ENCODE measurements at places on chromosomes 7 and 10. TPM values are rescaled to one million over a fixed set of nuclear protein-coding genes. Genes with fewer than 3 reads are reported as not detected.

- no peak overlapping the region for H3K4me3 ChIP-seq
- no peak for DNase-seq
- no peaks in the 10 kb centered on the region for H3K4me1 ChIP-seq
- H3K27ac ChIP-seq, result peak overlapping the region; percentile 15
Observed at GRCh38 chr7:151349507-151349853, 7.9 kb downstream of the NUB1 start.

DNA sequence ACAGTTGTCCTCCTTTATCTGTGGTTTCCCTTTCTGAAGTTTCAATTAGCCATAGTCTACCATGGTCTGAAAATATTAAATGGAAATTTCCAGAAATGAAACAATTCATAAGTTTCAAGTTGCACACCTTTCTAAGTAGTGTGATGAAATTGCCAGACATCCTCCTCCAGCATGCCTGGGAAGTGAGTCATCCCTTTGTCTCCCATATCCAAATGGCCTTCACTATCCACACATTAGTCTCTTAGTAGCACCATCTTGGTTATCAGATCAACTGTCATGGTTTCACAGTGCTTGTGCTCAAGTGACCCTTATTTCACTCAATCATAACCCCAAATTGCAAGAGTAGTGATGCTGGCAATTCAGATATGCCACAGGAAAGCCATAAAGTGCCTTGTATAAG, 83.4 kb upstream of the PPP1R9A start:
- peaks cover 13% of the 10 kb centered on the region for H3K36me3 ChIP-seq
- H3K27me3 ChIP-seq, result peaks cover 2% of the 10 kb centered on the region
- H3K4me3 ChIP-seq, result no peak overlapping the region
- H3K27ac ChIP-seq, result no peak overlapping the region
- no peak for DNase-seq
- H3K4me1 ChIP-seq, result peaks cover 13% of the 10 kb centered on the region

DNA sequence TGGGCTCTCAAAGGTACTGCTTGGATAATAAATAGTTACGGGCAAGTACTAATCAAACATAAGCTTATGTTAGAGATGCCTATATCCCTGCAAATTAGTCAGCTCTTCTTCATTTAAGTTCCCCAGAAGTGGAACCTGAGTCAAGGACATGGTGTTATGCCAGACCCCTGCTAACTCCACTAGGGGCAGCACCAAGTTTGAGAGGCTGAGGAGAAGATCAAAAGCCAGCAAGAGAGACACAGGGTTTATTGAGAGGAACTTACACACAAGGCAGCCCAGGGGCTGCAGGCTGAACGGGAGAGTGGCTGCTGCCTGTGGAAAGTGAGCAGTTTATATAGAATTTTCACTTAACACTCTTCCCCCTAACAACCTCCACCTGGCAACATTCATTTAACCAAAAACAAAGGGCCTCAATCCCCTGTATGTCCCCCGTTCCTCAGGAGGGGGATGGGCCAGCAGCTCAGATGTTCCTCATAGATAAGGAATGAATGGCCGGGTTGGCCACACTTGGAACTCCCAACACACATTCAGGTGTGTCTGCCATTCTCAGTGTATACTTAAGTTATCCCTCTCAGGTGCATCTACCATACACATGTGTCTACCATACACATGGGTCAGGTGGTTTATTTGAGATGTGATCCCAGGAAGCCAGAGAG, 62.6 kb upstream of the GHITM start:
- peak; percentile 29 for DNase-seq
- H3K27ac ChIP-seq, result no peak overlapping the region
- no peaks in the 10 kb centered on the region for H3K36me3 ChIP-seq
- H3K4me1 ChIP-seq, result peaks cover 14% of the 10 kb centered on the region
- H3K27me3 ChIP-seq, result peaks cover 2% of the 10 kb centered on the region

DNA sequence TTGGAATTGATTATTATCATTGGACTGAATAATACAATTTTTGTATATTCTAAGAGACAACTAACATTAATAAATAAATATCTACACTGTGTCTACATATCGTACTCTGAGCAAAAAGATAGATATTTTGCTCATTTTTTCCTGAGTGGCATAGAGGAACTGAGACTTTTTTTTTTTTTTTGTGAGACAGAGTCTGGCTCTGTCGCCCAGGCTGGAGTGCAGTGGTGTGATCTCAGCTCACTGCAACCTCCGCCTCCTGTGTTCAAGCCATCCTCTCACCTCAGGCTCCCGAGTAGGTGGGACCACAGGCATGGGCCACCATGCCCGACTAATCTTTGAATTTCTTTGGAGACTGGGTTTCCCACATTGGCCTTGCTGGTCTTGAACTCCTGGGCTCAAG, 14.0 kb downstream of the KMT2E start:
- no peak overlapping the region for H3K27ac ChIP-seq
- peaks cover 37% of the 10 kb centered on the region for H3K4me1 ChIP-seq
- no peaks in the 10 kb centered on the region for H3K27me3 ChIP-seq
- H3K36me3 ChIP-seq, result no peaks in the 10 kb centered on the region
- H3K4me3 ChIP-seq, result no peak overlapping the region

DNA sequence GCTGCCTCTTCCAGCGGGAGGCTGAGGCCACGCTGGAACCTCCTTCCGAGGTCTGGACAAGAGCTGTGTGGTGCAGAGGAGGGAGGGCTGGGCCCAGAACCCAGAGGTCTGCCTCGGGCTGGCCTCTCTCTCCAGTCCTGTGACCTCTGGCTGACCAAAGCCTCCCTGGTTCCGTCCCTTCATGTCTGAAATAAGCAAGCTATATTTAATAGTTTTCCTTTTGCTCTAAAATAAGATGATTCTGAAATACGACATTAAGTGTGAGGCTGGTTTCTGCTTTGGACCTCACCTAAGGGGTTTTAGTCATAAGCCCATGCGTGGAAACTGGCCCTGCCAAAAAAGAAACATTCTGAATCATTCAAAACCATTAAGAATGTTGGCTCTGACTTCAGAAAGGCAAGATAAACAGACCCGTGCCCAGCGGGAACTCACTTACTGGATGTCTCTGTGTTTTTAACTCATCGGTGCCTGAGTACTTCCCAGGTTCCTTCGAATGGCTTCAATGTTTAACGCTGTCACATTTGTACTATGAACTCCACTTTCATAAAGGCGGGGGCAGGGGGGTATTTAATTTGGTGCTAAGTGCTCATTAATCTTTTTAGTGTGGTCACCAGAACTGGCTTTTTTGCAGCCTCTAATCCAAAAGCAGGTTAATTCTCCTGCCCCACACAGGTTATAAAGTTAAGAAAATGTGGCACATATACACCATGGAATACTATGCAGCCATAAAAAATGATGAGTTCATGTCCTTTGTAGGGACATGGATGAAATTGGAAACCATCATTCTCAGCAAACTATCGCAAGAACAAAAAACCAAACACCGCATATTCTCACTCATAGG, 157.5 kb upstream of the KLF14 start:
- H3K4me3 ChIP-seq, result no peak overlapping the region
- no peak for DNase-seq
- no peak overlapping the region for H3K27ac ChIP-seq
- 0 out of 2 replicates have a peak, but pooled peaks cover 3% of the 10 kb centered on the region for H3K36me3 ChIP-seq

- no peaks in the 10 kb centered on the region for H3K36me3 ChIP-seq
- no peak overlapping the region for H3K4me3 ChIP-seq
- no peak overlapping the region for H3K27ac ChIP-seq
Observed at GRCh38 chr10:44771233-44771995, 139.7 kb upstream of the TMEM72 start.

DNA sequence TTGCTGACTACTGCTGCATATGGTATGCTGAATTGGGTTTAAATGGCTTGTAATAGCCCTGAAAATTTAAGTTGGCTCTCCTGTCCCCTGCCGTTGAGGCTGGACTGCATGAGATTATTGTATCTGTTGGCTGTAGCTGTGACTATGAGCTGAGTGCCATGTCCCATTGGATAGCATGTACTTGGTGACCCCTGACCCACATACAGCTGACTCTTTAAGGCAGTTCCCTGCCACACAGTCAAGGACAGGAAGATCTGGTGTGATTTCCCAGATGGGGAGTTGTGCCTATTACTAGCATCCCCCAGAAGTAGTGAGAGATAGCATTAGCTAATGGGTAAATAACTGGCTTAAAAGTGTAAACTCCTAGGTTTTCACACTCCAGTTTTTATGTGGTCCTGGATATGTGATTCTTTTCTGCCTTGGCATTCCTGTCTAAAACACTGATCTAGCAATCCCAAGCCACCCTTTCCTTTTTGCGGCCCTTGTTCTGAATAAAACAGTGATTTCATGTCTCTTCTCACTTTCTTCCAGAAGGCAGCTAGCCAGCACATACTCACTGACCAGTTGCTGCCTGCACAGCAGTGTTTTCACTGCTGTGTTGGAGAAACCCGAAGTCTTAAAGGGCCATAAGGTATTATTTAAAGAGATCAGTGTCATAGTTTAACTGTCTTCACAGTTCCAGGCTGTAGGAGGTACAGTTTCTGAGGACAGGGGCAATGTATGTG, 35.9 kb downstream of the LRRC4 start:
- H3K4me1 ChIP-seq, result peaks cover 38% of the 10 kb centered on the region
- H3K36me3 ChIP-seq, result peaks cover 17% of the 10 kb centered on the region
- DNase-seq, result no peak
- no peak overlapping the region for H3K4me3 ChIP-seq

DNA sequence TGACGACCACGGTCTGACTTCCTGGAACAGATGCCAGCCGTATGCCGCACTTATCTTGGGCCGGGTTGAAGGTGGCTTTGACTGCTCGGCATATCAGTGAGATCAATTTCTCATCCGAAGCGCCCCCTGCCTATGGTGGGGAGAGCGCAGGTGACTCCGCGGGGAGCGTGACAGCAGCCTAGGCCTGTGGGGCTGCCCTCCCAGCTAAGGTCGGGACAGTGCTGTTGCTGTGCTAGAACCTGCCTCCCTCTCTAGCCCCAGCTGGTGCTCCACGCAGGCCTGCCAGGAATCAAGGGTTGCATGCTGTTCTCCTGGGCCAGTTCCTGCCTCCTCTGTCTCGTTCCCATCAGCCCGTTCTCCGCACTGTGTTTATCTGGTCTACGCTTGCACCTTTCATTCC, 49.8 kb downstream of the PODXL start:
- DNase-seq, result peak; percentile 38
- H3K4me1 ChIP-seq, result peaks cover 39% of the 10 kb centered on the region
- peaks cover 92% of the 10 kb centered on the region for H3K36me3 ChIP-seq

DNA sequence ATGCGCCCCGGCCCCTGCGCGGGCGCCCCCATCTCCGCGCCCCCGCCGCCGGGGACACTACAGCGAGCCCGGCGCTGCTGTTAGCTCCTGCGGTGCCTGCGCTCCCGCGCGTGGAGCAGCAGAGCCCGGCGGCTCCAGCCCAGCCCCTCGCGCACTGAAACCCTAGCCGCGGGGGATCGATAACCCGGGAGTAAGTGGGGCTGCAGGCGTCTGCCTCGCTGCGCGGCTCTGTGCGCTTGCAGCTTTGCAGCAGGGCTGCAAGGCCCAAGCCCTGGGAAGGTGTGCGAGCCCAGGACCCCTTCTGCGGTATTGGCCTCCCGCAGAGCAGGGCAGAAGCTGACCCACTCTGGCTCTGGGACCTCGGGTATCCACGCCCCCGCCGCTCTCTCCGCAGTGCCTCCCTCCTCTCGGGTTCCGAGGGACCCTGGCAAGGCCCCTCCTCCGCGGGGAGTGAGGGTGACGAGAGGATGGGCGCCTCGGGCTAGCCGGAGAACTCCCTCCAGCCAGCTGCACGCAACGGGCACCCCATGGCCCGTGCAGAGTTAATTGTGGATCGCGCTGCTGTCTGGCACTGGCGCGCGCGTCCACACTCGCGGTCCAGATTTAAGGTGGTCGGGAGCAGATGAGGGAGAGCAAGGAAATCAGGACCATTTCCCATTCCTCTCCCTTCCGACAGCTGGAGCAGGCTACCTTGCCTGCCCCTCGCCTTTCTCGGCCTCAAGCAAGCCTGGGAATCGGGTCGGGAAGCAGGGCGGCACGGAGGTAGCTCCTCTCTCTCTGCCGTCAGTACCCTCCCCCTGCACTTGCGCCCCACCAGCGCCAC, 2.1 kb downstream of the SHH start:
- H3K4me1 ChIP-seq, result peaks cover 60% of the 10 kb centered on the region
- H3K4me3 ChIP-seq, result peak overlapping the region; percentile 35
- no peak for DNase-seq
- H3K27me3 ChIP-seq, result peaks cover 95% of the 10 kb centered on the region
- H3K36me3 ChIP-seq, result no peaks in the 10 kb centered on the region

- peaks cover 21% of the 10 kb centered on the region for H3K4me1 ChIP-seq
- no peaks in the 10 kb centered on the region for H3K36me3 ChIP-seq
- DNase-seq, result no peak
- H3K27ac ChIP-seq, result no peak overlapping the region
Observed at GRCh38 chr7:30468041-30468440, 10.5 kb downstream of the NOD1 start.

DNA sequence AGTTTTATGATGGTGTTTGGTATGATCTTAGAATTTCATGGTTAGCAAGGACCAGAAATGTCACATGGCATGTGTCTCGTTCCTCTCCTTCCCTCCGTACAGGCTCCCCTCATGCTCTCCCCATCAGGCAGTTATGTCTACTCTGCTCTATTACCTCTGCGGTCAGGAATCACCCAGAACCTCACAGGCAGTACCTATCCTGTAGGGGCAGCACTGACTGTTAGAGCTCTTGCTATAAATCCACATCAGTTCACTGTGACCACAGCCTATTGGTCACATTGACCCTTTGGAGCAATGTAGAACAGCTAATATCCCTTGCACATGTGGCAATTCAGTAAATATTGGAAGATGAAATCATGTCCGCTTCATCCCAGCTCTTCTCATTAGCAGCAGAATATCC, 151.8 kb downstream of the WNT2 start:
- no peak overlapping the region for H3K4me3 ChIP-seq
- peak; percentile 18 for DNase-seq
- H3K27ac ChIP-seq, result no peak overlapping the region
- peaks cover 25% of the 10 kb centered on the region for H3K4me1 ChIP-seq
- no peaks in the 10 kb centered on the region for H3K27me3 ChIP-seq
- no peaks in the 10 kb centered on the region for H3K36me3 ChIP-seq

GRCh38 chr7:38975944-38976392, 1.7 kb upstream of the POU6F2 start:
- no peaks in the 10 kb centered on the region for H3K36me3 ChIP-seq
- DNase-seq, result peak; percentile 75
- H3K27me3 ChIP-seq, result peaks cover 17% of the 10 kb centered on the region

DNA sequence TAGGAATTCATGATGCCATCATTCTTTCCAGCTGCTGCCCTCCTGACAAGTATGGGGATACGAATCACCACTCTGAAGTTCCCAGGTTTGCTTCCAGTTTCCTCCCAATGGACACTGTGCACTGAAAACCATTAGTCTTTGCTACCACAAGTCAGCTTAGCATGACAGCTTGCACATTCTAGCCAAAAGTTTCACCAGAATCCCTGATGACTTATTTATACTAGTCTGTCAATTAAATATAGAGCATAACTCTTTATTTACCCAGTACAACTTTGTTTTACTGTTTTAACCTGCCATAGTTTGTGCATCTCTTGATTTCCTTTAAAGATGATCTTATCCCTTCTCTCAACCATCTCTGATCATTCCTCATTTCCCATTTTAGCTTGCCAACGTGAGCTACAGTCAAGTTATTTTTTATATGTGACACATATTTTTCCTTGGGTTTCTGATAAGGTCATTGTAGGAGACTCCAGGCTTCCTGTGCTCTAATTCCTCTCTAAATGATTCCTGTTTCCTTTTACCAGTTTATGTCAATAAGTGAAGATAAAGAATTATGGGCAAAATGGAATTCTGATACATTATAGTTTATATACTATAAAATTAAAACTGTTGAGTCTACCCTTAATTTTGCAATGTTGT, 167.5 kb upstream of the MEOX2 start:
- peaks cover 11% of the 10 kb centered on the region for H3K4me1 ChIP-seq
- DNase-seq, result no peak
- H3K27ac ChIP-seq, result no peak overlapping the region

- no peak for DNase-seq
- H3K27me3 ChIP-seq, result no peaks in the 10 kb centered on the region
- H3K36me3 ChIP-seq, result no peaks in the 10 kb centered on the region
Observed at GRCh38 chr7:55351263-55351662, 13.9 kb upstream of the LANCL2 start.

The APBB1IP gene
- total RNA-seq, result 0.16 TPM

The OR13A1 gene
- total RNA-seq, result 0.15 TPM

The IFIT2 gene
- total RNA-seq, result 0.07 TPM

The PRPS1L1 gene
- not detected for total RNA-seq

The CFAP69 gene
- 3.3 TPM for total RNA-seq

The CYP26C1 gene
- 0.11 TPM for total RNA-seq
